ENCODE measurements at places on chromosomes 2 and 18. TPM values are rescaled to one million over a fixed set of nuclear protein-coding genes. Genes with fewer than 3 reads are reported as not detected.

DNA sequence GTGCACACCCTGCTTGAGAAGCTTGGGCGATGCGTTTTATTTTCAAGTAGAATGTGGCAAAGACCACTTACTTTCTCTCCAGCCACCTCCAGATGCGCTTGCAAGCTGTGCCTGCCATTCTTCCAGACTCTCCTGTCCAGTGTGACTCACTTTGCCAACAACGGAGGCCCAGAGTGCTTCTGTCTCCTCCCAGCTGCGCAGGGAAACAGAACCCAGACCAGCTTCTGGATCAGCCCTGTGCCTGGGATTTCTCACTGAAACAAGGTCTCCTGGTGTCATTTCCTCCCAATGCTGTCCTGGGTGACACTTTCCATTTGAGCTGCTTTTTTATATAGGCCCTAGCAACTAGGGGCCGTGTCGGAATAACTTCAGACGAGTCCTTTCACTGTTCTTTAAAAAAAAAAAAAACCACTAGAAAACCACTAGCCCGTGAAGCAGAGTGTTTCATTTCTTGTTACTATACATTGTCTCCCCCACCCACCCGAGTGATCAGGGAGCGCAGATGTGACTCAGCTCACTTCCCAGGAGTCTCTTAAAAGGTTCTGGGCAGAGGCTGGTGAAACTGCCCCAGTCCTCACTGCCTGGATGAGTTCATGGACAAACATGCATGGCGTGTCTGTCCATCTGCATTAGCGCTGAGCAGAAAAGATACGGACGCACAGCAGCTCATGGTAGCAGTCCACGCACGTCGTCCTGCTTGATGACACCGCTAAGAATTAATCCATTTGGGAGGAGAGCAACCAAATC, 25.3 kb upstream of the RPL31 start:
- DNase-seq: peak; percentile 82

DNA sequence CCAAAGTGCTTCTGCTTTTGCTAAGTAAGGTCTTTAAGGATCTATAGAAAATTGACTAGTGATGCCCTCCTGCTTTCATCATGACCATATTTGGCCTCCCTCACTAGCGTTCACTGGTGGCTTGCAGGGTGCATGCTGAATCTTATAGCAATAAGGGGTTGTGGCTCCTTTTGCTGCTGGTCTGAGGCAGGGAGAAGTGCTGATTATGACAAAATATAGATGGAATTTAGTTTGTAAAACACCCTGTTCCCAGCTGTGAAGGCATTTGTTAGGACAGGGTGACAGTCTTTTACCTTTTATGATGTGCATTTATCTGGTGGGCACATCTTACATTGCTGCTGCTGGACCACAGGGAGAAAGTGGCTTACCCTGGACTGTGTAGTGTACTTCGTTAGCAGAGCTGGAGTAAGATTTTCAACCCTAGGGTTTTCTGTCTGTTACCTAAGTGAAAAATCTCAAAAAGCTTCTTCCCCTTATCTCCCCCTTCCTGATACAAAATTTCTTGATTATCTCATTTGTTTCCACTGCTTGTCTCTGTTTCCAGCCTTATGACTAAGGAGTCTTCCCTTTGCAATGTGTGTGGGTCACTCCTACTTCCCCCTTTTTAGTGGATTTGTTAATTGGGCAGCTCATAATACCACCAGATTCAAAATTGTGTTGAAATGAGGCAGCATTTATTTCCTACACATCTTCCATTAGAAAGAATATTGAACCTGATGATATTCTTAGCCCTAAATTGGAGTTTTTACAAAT, 21.2 kb upstream of the RPL37A start:
- DNase-seq: no peak

- DNase-seq: no peak
These were observed 61.7 kb downstream of the RNF152 start for GRCh38 chr18:61831071-61831470.

- DNase-seq: no peak
These were observed 73.7 kb downstream of the RNF144A start for GRCh38 chr2:6990871-6991270.

DNA sequence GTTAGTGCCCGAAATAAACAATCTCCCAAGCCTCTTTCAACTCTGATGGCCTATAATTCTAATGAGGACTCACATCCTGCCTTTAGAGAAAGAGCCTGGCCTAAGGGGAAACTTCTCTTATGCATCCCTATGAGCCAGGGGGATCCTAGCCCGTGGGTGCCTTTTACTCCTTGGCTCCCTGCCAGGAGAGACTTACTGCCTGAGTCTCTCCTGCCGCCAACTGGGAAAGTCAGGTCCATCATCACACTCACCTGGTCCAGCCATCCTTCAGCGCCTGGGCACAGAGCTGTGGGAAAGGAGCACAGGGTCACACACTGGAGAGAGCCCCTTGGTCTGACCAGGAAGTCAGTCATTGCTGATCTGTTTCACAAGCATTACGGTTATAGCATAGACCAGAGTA, 24.1 kb downstream of the ENOSF1 start:
- no peak for DNase-seq

DNA sequence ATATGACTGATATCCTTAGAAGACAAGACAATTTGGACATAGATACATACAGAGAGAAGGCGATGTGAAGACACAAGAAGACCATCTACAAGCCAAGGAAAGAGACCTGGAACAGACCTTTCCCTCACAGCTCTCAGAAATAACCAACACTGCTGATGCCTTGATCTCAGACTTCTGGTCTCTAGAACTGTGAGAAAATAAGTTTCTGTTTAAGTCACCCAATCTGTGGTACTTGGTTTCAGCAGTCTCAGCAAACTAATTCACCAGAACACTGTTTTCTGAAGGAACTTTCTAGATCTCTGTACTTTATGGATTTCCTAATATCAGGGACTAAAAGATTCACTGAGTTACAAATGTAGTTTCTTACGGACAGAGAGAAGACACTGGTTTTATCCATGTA, 58.8 kb downstream of the NAB1 start:
- no peak for DNase-seq

DNA sequence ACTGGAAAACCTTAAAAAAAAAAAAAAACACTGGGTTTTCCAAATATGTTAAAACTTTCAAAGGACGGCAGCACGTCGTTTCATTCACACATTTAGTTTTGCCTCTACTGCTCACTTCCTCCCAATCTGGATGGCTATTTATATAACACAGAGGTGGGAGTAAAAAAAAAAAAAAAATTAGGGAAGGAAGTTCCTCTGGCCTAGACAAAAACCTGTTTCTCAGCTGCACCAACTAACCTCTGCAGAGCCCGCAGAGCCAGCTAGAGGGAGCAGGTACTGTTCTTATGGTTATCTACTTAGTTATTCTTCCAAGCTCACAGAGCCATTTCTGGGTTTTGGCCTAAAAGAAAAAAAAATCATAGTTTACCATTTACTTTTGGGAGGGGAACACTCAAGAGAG, 28.1 kb downstream of the SLC1A4 start:
- DNase-seq: no peak

GRCh38 chr2:233867993-233868532, at the start of gene MSL3B:
Gene MSL3B (minus strand): TSS chr2:233868386.
- no peak for DNase-seq

- DNase-seq: peak; percentile 83
These were observed at the start of gene SCN9A for GRCh38 chr2:166375736-166376487. Gene SCN9A (minus strand): TSS chr2:166375944. CDS start chr2:166311756, 64,188 bp downstream.

GRCh38 chr2:24363301-24363700, 3.0 kb upstream of the ITSN2 start:
- DNase-seq: no peak

DNA sequence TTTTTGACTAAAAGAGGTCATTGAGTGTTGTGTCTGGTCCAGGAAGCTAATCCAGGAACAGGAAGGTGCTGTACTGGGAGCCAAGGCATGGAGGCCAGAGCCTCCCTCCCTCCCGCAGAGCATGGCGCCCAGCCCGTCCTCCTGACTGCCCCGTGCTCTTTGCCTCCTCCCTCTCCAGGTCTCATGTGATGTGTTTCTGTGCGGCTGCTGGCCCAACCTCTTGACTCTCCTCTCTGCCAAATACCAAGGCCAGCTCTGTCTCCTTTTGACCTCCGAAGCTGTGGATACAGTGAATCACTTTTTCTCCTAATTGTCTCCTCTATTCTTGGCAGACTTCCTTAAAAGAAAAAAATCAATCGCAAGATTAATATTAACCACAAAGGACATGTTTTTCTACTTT, 284.1 kb downstream of the PHLPP1 start:
- DNase-seq: peak; percentile 12

- DNase-seq: no peak
These were observed 48.0 kb upstream of the FAHD2A start for GRCh38 chr2:95354469-95354901.

CAPN13 gene
- total RNA-seq: not detected

OTOF gene
- not detected for total RNA-seq

UGT1A4 gene
- total RNA-seq: 0.10 TPM

RAB17 gene
- 0.20 TPM for total RNA-seq

LRRTM1 gene
- total RNA-seq: not detected

ABCG8 gene
- not detected for total RNA-seq

Measured in Caki2 (cell line).